DMS79 (cell line): ENCODE measurements at places on chromosomes 4 and X.
A peak's percentile ranks its signal among the peaks of the same experiment; 100 is the strongest.

DNA sequence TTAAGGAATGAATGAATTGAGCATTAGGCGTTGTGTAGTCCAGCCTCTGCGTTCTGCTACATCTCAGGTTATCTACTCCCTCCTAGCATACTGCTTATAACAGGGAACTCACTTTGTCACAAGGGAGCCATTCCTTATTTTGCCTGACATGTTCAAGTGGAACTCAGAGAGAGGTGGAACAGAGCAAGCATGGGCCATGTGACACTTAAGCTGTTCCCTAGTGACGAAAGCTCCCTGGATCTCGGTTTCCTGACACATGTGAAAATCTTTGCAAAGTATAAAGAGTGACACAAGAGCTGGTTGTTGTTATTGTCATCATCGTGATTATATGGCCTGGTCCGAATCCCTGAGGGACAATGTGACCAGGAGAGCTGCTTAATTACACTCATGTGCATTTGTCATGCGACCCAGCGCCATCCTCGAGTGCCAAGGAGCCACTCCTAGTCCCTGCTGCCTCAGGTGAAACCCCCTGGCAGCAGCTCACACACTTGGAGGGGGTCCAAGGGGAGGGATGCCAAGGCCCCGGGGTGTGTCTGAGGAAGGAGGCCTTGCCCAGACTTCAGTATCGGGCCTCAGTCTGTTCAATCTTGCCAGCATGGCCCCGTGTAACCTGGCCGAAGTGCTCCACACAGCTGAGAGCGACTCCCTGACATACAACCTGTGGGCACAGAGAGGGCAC, 98.5 kb upstream of the MAP3K15 start:
- DNase-seq, result peak; percentile 78

- no peak for DNase-seq
Observed at GRCh38 chrX:24245202-24245601, 68.7 kb downstream of the SUPT20HL2 start.

DNA sequence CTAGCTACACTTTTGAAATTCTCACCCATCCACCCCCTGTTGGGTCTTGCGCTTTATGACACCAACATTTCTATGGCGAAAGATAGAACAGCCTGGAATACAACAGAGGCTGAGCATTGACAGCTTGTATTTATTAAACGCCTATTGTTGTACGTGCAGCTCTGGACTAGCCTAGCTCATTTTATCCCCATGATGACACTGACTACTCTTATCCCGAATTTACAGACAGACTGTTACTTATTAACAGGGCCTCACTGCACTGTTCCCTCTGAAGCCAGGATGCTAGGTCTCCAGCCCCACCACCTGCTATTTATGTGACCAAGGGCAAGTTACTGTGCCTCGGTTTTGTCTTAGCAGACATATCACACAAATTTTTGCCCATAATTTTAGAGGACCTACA, 1.0 kb upstream of the RFC1 start:
- DNase-seq, result no peak

DNA sequence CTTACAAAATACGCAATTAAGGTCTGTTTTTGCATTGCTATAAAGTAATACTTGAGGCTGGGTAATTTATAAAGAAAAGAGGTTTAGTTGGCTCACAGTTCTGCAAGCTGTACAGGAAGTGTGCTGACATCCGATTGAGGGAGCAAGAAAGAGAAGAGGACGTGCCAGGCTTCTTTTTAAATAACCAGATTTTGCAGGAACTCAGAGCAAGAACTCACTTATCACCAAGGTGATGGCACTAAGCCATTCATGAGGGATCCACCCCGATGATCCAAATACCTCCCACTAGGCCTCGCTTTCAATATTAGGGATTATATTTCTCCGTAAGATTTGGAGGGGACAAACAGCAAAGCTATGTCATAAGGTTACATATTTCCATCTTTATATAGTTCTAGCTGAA, 456.7 kb downstream of the GLUD2 start:
- DNase-seq, result no peak

- no peak for DNase-seq
Observed at GRCh38 chr4:85805891-85806290, 330.9 kb downstream of the ARHGAP24 start.

DNA sequence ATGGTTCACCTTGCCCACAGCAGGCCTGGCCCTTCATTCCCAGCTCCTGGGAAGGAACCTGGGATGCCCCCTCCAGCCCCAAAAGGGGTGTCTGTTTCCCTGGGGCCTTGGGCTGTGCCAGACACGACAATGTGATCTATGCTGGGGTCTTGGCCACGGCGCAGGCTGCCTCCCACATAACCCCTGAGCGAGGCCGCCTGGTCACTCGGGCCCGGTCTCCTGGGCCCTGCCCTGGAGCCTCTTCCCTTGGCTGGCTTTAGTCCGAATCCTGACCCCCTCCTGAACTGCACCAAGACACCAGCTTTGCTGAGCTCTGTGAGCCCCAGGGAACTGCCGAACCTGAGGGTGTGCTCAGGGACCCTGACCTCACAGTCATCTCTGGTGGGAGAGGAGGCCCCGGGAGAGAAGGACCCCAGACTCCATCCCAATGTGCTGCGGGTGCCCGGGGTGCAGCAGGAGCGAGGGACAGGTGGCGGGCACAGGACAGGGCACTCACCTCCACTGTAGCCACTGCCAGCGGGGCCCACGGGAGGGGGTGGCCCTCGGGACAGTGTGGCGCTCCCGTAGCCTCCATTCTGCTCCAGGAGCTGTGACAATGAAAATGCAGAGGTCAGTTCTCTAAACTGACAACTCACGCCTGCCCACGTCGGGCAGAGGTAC, 42.0 kb downstream of the GAK start:
- no peak for DNase-seq

- DNase-seq, result no peak
Observed at GRCh38 chrX:154834562-154834961, at the start of gene SMIM9. Gene SMIM9, minus strand, starts transcription at chrX:154834662. Its CDS starts 3,806 bp downstream, at chrX:154830856.
